ENCODE measurements at places on chromosomes 13 and 19. TPM values are rescaled to one million over a fixed set of nuclear protein-coding genes. Genes with fewer than 3 reads are reported as not detected.

ZNF585A gene
- total RNA-seq, result 12.8 TPM

DNA sequence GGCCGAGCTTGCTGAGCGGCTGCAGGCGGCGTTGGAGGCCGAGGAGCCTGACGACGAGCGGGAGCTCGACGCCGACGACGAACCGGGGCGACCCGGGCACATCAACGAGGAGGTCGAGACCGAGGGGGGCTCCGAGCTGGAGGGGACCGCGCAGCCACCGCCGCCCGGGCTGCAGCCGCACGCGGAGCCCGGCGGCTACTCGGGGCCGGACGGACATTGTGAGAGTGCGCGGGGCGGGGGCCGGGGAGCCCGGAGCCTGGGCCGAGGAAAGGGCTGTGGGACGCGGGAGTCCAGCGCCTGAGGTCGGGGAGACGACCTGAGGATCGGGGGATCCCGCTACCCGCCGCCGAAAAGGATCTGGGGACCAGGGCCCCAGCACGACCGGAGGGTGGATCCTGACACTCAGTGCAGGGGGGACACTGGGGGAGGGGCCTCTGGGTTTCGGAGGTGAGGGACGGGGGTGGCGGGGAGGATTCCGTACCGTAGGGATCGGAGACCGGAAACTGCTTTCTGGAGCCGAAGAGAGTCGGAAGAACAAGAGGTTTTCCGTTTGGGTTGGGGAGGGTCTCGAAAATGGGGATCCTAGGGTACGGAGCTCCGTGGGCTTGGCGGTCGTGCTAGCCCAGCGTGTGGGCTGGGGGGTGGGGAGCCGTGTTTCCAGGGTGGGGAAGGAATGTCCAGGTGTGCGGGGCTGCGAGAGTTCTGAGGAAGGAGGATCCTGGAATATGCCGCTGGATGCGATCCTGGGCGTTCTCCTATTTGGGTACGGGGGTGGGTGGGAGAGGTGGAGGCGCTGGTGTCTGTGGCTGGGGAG, 616 bp downstream of the HNRNPUL1 start:
- DNase-seq, result peak; percentile 76

DNA sequence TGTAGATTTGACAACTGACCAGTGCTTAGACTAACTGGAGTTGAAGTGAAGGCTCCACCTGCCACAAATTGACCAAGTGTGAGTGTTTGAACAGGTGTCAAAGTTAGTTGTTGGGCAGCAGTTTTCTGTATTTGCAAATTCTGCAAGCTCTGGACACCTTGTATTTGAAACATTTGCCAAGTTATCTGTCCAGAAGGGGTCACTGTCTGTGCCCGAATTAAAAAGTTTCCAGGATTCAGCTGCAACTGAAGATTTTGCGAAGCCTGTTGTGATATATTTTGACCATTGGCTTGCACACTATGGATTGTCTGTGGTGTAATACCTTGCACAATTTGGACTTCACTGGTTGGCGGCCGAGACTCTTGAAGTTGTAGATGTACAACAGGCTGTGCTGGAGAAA, 1690.7 kb downstream of the SLITRK5 start:
- DNase-seq, result no peak

GRIN3B gene
- total RNA-seq, result not detected

DNA sequence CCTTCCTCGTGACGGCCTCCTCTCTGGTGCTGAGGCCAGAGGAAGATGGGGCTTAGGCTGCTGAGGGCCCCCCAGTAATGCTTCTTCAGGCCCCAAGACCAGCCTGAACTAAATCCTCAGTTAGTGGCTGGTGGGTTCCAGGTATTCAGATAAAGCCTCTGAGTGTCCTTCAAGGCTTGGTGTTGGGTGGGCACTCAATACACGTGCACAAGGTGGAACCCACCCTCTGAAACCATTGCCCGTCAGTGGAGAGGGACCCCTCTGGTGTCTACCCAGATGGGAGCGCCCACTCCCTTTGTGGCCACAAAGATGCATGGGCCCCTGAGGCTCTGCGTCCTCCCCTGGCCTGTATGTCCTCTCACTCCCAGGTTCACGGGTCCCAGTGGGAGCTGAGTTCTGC, 79.0 kb downstream of the IER2 start:
- no peak for DNase-seq

- no peak for DNase-seq
Measured at GRCh38 chr13:32976912-32977311, 39.3 kb upstream of the KL start.

SIGLEC12 gene
- total RNA-seq, result not detected

GRCh38 chr13:49540552-49540951, 44.8 kb downstream of the PHF11 start:
- no peak for DNase-seq

DNA sequence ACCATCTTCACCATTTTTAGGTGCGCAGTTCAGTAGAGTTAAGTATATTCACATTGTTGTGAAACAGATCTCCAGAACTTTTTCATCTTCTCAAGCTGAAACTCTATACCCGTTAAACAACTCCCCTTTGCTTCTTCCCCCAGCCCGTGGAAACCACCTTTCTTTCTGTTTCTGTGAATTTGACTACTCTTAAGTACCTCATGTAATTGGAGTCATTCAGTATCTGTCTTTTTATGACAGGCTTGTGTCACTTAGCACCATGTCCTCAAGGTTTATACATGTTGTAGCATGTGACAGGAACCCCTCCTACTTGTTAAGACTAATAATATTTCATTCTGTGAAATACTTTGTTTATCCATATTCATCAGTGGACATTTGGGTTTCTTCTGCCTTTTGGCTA, 52.8 kb downstream of the TNFRSF19 start:
- no peak for DNase-seq
